ENCODE measurements at places on chromosomes 5 and 9. TPM values are rescaled to one million over a fixed set of nuclear protein-coding genes. Genes with fewer than 3 reads are reported as not detected.

ATP10B gene
- not detected for total RNA-seq

- H3K4me3 ChIP-seq, result no peak overlapping the region
- H3K4me1 ChIP-seq, result no peaks in the 10 kb centered on the region
- DNase-seq, result no peak
- H3K36me3 ChIP-seq, result no peaks in the 10 kb centered on the region
Observed at GRCh38 chr5:12245429-12245828, 341.2 kb upstream of the CTNND2 start.

ADAMTS2 gene
- total RNA-seq, result not detected

GRCh38 chr5:154559398-154560276 is 81.6 kb upstream of the HAND1 start:
- no peak overlapping the region for H3K27ac ChIP-seq
- no peak overlapping the region for H3K4me3 ChIP-seq
- no peaks in the 10 kb centered on the region for H3K4me1 ChIP-seq
- DNase-seq, result no peak

RPS23 gene
- total RNA-seq, result 2,621 TPM

DNA sequence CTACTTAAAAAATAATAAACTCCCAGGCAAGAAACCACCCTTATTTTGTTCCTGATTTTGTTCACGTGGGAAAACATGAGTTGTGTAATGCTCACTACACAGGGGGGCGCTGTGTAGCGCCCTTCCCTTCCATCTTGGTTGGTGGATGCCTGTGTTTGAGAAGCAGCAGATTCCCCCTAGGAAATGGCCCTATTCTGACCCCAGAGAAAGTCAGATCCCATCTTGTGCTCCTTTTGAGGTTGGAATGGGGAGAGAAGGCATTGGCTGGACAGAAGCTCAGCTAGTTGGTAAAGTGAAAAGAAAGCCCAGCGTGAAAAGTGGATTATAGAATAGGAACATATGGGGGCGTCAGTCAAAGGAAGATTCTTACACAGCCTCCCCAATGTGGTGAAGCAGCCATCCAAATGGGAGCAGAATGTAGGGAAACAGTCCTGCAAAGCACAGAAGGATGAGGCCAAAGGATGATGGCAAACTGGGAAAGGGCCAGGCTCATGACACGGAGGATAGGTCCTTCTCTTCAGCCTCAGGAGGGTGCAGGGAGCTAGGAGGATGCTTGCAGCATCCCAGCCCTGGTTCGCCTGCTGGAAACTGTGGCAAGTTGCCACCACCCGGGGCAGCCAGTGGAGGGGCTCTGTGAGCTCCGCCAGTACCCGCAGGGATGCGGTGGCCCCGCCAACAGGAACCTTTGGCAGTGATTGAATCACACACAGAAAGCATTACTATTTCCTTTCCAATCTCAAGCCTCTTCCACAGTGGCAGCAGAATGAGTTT is 314.2 kb upstream of the DAP start:
- peaks cover 6% of the 10 kb centered on the region for H3K27me3 ChIP-seq
- H3K4me3 ChIP-seq, result no peak overlapping the region
- no peaks in the 10 kb centered on the region for H3K36me3 ChIP-seq
- DNase-seq, result no peak
- H3K4me1 ChIP-seq, result no peaks in the 10 kb centered on the region

OTP gene
- total RNA-seq, result not detected

- H3K4me1 ChIP-seq, result no peaks in the 10 kb centered on the region
- no peaks in the 10 kb centered on the region for H3K36me3 ChIP-seq
- H3K4me3 ChIP-seq, result no peak overlapping the region
- DNase-seq, result no peak
Observed at GRCh38 chr5:112025757-112026156, 268.8 kb upstream of the NREP start.

DNA sequence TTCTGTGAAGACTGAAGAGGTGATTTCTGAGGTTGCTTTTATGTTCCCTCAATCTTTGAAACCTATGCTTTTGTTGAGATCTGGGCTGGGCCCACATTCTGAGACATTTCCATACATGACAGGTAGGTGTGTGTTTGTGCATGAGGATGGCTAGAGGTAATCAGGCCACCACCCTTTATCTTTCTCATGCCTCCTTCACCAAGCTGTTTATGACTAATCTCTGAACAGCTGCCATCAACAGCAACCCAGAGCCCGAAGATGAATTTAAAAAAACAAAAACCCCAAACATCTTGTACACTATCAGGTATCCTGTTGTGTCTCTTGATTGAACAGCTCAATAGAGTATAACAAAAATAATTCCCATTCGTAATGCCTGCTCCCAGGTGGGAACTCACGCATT is 12.6 kb upstream of the C5orf46 start:
- no peaks in the 10 kb centered on the region for H3K36me3 ChIP-seq
- no peak overlapping the region for H3K27ac ChIP-seq
- peaks cover 2% of the 10 kb centered on the region for H3K27me3 ChIP-seq
- no peak for DNase-seq
- H3K4me3 ChIP-seq, result no peak overlapping the region
- no peaks in the 10 kb centered on the region for H3K4me1 ChIP-seq

EDIL3 gene
- not detected for total RNA-seq

CHD1 gene
- total RNA-seq, result 53.4 TPM

FGF1 gene
- not detected for total RNA-seq

- no peak overlapping the region for H3K4me3 ChIP-seq
- H3K27me3 ChIP-seq, result peaks cover 2% of the 10 kb centered on the region
- no peak for DNase-seq
- H3K27ac ChIP-seq, result no peak overlapping the region
- H3K36me3 ChIP-seq, result no peaks in the 10 kb centered on the region
- no peaks in the 10 kb centered on the region for H3K4me1 ChIP-seq
Observed at GRCh38 chr5:174151599-174152181, 106.2 kb downstream of the NSG2 start.

- H3K27me3 ChIP-seq, result no peaks in the 10 kb centered on the region
- H3K4me1 ChIP-seq, result no peaks in the 10 kb centered on the region
- DNase-seq, result no peak
Observed at GRCh38 chr5:180323160-180323559, 30.0 kb downstream of the GFPT2 start.

GRCh38 chr9:27633764-27634163 is 60.5 kb upstream of the C9orf72 start:
- H3K27ac ChIP-seq, result no peak overlapping the region
- no peak overlapping the region for H3K4me3 ChIP-seq

GRCh38 chr9:108766626-108767161 is 89.1 kb downstream of the ACTL7B start:
- H3K27ac ChIP-seq, result no peak overlapping the region
- no peaks in the 10 kb centered on the region for H3K27me3 ChIP-seq
- H3K4me3 ChIP-seq, result no peak overlapping the region
- no peaks in the 10 kb centered on the region for H3K4me1 ChIP-seq
- no peaks in the 10 kb centered on the region for H3K36me3 ChIP-seq
- no peak for DNase-seq

SHISAL2B gene
- total RNA-seq, result not detected
